Muscle of leg (tissue), 16 donors: ENCODE measurements at places on chromosomes 12 and 14. TPM values are rescaled to one million over a fixed set of nuclear protein-coding genes. Genes with fewer than 3 reads are reported as not detected.
A peak's percentile ranks its signal among the peaks of the same experiment; 100 is the strongest.

The PROX2 gene
- total RNA-seq, result not detected

DNA sequence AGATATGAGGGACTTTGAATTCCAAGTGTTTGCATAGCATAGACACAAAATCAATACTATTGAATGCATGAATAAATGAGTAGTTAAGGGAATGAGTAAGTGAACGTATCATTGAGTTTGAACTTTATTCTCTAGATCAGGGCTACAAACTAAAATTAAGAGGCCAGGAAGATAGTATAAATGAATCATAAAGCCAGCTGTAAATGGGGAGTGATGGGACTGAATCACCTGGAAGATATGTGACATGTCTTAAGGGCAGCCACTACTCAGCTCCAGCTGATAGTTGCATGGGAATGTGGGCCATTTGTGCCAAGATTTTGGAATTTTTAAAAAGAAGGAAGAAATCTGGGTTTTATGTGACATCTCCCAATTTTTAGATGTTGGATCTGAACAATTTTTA is 229.9 kb downstream of the AKAP6 start:
- no peak for DNase-seq

The TPH2 gene
- not detected for total RNA-seq

The PDZRN4 gene
- 4.6 TPM for total RNA-seq

GRCh38 chr12:110750784-110751461 is 8.2 kb upstream of the PPP1CC start:
- DNase-seq, result peak; percentile 32
